ENCODE measurements at places on chromosomes 16 and 17. TPM values are rescaled to one million over a fixed set of nuclear protein-coding genes. Genes with fewer than 3 reads are reported as not detected.

DNA sequence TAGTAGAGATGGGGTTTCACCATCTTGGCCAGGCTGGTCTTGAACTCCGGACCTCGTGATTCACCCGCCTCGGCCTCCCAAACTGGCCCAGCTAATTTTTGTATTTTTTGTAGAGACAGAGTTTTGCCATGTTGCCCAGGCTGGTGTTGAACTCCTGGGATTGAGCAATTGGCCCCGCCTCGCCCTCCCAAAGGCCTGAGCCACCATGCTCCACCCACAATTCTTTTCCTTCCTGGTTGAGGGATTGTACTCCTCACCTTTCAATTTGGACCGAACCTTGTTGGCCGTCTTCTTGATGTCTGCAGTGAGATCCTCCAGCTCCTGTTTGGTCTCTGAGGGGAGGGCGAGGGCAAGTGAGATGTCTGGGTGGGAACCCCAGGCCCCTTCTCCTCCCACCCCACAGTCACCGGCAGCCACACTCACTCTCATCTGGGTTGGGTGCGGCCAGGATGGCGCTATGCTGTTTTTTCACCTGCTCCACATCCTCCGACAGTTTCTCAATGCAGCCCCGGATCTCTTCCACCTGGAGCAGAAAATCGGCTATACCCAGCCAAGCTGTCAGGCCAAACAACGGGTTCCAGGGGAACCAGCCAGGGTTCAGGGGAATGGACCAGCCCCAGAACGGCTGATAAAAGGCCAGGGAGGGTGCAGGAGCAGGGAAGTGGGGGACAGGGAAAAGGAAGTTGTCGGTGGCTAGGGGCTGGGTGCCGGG lies 9.6 kb downstream of the STX1B start:
- H3K27me3 ChIP-seq, result no peaks in the 10 kb centered on the region
- H3K4me3 ChIP-seq, result no peak overlapping the region
- H3K27ac ChIP-seq, result no peak overlapping the region
- H3K4me1 ChIP-seq, result peaks cover 7% of the 10 kb centered on the region

DNA sequence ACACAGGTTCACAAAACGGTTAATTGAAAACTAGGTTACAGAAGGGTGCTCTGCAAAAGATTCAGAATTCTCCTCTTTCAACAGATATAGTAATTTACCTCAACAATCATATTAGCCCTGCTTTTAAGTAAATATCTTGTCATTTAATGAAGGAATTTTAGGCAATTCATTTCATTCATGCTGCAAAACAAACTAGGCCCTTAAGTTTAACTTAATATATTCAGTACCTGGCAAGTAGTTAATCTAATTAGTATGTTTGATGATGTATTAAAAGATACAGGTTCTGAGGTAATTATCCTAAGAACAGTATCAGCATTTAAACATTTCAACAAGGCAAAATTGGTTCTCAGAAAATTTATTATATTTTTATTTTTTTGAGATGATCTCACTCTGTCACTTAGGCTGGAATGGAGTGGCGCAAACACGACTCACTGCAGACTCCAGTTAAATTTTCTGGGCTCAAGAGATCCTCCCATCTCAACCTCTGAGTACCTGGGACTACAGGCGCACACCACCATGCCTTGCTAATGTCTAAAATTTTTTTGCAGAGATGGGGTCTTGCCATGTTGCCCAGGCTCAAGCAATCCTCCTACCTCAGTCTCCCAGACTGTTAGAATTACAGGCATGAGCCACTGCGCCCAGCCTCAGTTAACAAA lies 44.9 kb downstream of the SMURF2 start:
- H3K36me3 ChIP-seq, result no peaks in the 10 kb centered on the region
- DNase-seq, result no peak
- H3K4me3 ChIP-seq, result no peak overlapping the region
- H3K4me1 ChIP-seq, result peaks cover 24% of the 10 kb centered on the region
- no peaks in the 10 kb centered on the region for H3K27me3 ChIP-seq

GRCh38 chr16:11581678-11582077 lies 5.0 kb downstream of the LITAF start:
- H3K4me3 ChIP-seq, result peak overlapping the region; percentile 59
- peaks cover 68% of the 10 kb centered on the region for H3K4me1 ChIP-seq
- H3K27me3 ChIP-seq, result no peaks in the 10 kb centered on the region

Gene PYY
- not detected for total RNA-seq

GRCh38 chr17:47316311-47316710 lies 7.4 kb upstream of the EFCAB13 start:
- no peaks in the 10 kb centered on the region for H3K4me1 ChIP-seq
- DNase-seq, result no peak
- H3K27ac ChIP-seq, result no peak overlapping the region
- H3K4me3 ChIP-seq, result no peak overlapping the region
- H3K27me3 ChIP-seq, result no peaks in the 10 kb centered on the region

Gene PITPNC1
- total RNA-seq, result 35.7 TPM

- no peaks in the 10 kb centered on the region for H3K27me3 ChIP-seq
- H3K4me1 ChIP-seq, result peaks cover 9% of the 10 kb centered on the region
- no peaks in the 10 kb centered on the region for H3K36me3 ChIP-seq
- H3K4me3 ChIP-seq, result no peak overlapping the region
- no peak overlapping the region for H3K27ac ChIP-seq
These were observed 6.7 kb downstream of the ABCA3 start for GRCh38 chr16:2333772-2334379.

Gene SPOP
- 60.0 TPM for total RNA-seq

DNA sequence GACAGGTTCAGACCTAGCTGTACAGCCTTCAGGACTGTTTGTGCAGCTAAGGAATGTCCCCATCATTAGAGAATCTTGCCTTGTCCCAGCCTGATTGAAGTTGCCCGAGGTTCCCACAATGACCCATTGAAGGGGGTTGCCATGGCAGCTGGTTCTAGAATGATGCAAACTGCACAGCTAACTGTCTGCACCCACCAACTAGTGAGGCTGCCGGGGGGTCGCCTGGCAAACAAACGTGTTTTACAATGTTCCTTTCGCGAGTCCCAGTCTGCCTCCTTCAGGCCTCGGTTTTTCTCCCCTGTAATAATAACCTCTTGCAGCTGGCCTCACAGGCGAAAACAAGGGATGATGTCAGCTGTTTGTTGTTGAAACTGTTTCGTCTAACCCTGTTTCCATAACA lies 5.5 kb downstream of the C16orf96 start:
- H3K27me3 ChIP-seq, result no peaks in the 10 kb centered on the region
- H3K36me3 ChIP-seq, result no peaks in the 10 kb centered on the region
- no peak overlapping the region for H3K27ac ChIP-seq

DNA sequence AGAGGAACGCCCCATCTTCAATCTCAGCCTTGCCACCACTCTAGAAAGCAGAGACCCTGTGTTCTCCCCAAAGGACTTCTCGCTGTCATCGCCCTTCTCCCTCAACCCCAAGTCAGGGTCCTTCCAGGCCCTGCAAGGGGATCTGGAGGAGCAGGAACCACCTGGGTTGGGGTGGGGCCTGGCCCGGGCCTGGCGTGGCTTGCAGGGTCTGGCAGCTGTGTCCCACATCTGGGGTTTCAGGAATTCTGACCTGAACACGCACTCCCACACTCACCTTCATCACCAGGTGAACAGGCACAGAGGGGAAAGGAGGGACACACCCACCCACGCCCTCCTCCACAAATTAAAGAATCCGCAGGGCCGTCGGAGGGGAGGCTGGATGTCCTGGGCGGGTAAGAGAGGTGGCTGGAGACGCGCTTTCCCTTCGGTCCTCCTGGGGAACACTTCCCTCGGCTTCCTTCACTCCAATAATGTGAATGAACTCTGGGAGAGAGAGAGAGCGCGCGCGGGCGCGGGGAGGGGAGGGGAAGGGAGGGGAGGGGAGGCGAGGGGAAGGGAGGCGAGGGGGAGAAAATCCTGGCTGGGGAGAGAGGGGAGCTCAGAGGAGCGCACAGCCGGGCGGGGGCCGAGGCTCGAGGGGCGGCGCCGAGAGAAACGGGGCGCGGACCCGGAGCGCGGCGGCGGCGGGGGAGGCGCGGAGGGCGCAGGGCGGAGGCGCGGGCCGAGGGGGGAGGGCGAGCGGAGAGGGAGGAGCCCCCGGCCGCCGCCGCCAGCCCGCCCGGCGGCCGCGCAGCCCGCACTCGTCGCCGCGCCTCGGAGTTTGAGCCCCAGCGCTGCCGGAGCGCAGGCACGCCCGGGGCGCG lies at the start of gene CACNG4:
Gene CACNG4, plus strand, starts transcription at position 799 of the 863 bp plus-strand sequence. CDS start 205 bp downstream, outside the sequence.
- H3K36me3 ChIP-seq, result no peaks in the 10 kb centered on the region
- peaks cover 9% of the 10 kb centered on the region for H3K4me1 ChIP-seq
- peaks cover 57% of the 10 kb centered on the region for H3K27me3 ChIP-seq
- H3K4me3 ChIP-seq, result peak within 1 kb of the TSS; percentile 48

Gene PABPN1L
- total RNA-seq, result not detected

Gene PRAC2
- not detected for total RNA-seq

DNA sequence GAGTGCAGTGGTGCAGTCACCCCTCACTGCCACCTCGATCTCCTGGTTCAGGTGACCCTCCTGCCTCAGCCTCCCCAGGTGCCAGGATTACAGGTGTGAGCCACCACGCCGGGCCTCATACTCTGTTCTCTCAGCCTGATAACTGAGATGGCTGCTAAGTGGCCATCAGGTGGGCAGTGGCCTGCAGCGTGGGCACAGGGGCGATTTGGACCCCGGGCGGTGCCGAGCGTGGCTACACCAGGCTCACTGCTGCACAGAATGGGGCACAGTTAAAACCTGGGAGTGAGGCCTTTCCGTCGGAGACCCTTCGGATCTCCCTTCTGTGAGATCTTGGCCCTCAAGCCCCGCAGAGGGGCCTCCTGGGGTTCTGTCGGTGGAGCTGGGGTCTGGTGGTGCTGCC lies 11.5 kb downstream of the CACNA1H start:
- peaks cover 4% of the 10 kb centered on the region for H3K27me3 ChIP-seq
- no peak overlapping the region for H3K27ac ChIP-seq
- DNase-seq, result no peak
- no peaks in the 10 kb centered on the region for H3K4me1 ChIP-seq
- H3K4me3 ChIP-seq, result no peak overlapping the region

DNA sequence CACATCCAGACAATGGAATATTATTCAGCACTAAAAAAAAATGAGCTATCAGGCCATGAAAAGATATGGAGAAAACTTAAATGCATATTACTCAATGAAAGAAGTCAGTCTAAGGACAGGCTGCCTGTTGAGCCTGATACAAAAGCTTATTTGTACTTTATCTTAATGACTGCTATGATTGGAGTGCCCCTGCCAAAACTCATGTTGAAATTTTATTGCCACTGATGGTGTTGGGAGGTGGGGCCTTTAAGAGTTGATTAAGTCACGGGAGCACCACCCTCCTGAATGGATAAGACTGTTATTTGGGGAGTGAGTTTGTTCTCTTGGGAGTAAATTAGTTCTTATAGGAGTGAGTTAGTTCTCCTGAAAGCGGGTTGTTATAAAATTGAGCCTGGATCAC lies 9.9 kb downstream of the C17orf67 start:
- H3K27ac ChIP-seq, result no peak overlapping the region
- H3K27me3 ChIP-seq, result no peaks in the 10 kb centered on the region
- no peak for DNase-seq
- H3K36me3 ChIP-seq, result peaks cover 2% of the 10 kb centered on the region

Gene ADAP2
- 1.0 TPM for total RNA-seq

DNA sequence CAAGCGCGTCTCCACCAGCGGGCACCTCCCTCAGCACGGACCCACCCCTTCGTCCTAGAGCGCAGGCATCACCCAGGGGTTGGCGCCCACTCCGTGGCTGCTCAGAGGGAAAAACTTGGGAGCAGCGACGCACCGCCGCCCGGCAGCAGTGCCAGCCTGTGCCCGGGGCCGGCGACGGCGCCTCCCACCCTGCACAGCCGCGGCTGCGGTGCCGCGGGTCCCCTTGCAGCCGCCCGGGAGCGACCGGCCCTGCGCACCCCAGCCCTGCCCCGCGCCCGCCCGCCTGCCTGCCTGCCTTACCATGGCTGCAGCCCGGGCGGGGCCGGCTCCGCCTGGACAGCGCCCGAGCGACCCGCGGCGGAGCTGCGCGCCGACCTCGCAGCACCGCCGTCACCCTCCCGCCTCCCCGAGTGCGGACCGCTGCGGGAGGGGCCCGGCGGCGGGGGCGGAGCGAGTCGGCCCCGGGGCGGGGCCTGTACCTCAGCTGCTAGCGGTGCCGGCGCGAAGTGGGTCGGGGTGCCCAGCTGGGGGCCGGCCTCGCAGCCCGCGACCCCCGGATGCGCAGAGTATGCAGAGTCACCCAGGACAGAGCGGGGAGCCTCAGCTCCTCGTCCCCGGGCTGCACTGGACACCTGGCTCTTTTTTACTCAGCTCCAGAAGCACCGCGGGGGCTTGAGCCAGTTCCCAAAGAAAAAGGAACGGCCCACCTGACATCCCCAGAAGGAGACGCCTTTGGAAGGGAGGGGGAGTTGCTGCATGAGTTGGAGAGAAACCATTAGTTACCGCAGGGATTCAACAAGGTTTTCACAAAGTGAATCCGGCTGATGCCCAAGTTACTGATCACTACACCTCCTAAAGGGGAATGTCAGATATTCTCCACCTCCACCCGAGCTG lies 17.5 kb upstream of the MTMR4 start:
- peak overlapping the region; percentile 40 for H3K4me3 ChIP-seq
- H3K4me1 ChIP-seq, result peaks cover 3% of the 10 kb centered on the region
- no peak overlapping the region for H3K27ac ChIP-seq
- H3K27me3 ChIP-seq, result peaks cover 11% of the 10 kb centered on the region
- peak; percentile 67 for DNase-seq

Gene ASB16
- total RNA-seq, result not detected

GRCh38 chr17:80219013-80219762 lies 945 bp downstream of the SGSH start:
- peak overlapping the region; percentile 89 for H3K4me3 ChIP-seq
- peak; percentile 98 for DNase-seq
- H3K36me3 ChIP-seq, result peaks cover 16% of the 10 kb centered on the region
- peak overlapping the region; percentile 91 for H3K27ac ChIP-seq

DNA sequence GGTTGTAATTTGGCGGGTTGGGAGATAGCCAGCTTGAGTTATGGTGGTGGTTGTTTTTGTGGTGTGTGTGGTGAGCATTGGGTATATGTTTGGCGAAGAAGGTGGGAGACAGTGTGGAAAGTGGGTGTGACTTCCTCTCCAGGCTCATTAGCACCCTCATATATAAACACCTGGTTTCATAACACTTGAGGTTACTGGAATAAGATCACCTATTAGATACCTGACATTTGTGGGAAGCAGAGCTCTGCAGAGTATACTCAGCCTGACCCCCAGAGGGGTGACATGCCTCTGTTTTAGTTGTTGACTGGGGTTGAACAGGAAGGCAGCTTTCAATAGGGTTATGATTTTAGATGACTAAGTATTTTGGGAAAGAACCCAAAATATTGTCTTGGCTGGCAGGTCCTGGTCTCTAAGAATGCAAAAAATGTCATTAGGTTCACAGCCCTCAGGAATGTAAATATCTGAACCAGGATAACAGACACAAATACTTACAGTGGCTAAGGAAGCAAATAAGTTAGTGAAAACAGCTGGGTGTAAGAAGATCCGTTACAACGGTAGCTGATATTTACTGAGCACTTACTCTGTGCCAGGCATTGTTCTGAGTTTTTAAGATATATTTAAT lies 18.3 kb upstream of the EFCAB13 start:
- H3K27ac ChIP-seq, result no peak overlapping the region
- H3K4me1 ChIP-seq, result peaks cover 24% of the 10 kb centered on the region
- DNase-seq, result peak; percentile 13

GRCh38 chr16:2278956-2279800 lies 11.3 kb upstream of the RNPS1 start:
- no peak for DNase-seq
- no peaks in the 10 kb centered on the region for H3K27me3 ChIP-seq
- no peaks in the 10 kb centered on the region for H3K4me1 ChIP-seq
- H3K36me3 ChIP-seq, result peaks cover 3% of the 10 kb centered on the region
- no peak overlapping the region for H3K4me3 ChIP-seq

Gene TNK1
- total RNA-seq, result 3.7 TPM
